NCI-H2107 (cell line): ENCODE measurements at places on chromosomes 12 and 14.

GRCh38 chr12:82758749-82759330 lies 72.1 kb downstream of the TMTC2 start:
- no peak for DNase-seq

GRCh38 chr14:99192028-99192621 lies 79.9 kb downstream of the BCL11B start:
- peak; percentile 43 for DNase-seq

GRCh38 chr12:91037276-91037675 lies 20.5 kb downstream of the KERA start:
- no peak for DNase-seq

- DNase-seq, result no peak
Observed at GRCh38 chr14:104801520-104802393, 856 bp downstream of the ZBTB42 start.

DNA sequence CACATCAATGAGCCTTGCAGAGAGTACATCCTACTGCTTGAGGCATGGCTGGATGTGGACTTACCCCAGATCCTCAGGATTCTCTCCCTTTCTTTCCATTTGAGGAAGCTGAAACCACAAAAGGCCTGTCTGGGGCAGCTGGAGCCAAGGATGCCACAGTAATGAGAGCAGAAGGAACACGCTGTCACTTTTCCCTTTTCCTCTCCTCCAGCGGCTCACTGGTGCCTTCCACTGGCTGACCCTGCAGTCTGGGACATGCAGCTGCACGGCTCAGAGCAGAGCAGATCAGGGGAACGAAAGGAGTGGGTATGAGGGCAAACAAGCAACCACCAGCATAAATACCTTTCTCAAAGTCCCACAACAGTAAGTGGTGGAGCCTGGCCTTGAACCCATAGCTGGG lies 78.2 kb downstream of the GAS2L3 start:
- DNase-seq, result no peak

DNA sequence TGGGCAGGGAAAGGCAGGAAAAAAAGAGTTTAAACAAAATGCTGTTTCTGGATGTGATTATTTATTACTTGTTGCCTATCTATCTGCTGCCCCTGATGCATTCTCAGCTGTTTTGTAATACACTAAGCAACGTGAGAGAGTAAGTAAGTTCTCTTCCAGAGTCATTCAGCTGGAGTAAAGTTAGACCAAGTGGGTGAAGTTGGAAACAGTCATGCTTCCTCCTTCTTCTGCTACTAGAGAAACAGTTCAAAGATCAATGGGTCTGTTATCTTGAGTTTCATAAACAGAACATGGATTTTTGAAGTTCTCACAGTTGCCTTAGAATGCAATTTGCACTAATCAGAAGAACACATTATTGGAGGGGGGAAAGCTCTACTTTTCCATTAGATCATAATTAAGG lies 279.3 kb downstream of the EGLN3 start:
- DNase-seq, result no peak

DNA sequence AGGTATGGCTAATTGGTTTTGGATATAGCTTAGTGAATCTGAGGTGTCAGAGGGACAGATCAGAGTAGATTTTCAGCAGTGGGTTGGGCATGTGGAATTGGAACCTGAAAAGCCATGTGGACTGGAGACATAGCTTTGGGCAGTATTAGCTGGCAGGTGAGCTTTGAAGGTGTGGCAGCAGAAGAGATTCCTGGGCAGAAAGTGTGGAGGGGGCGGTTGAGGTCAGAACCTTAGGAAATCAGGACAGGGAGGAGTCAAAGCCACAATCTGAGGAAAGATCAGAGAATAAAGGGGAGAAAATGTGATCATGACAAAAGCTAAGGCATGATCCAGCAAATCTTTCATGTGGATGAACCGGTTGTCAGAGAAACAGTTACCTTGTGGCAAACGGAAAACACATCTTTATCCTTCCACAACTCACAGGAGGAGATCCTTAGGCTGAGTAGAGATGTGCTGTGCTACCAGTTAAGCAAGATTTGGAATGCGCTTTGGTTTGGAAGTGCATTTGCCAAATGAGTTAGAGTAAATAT lies 56.4 kb downstream of the PTGER2 start:
- no peak for DNase-seq

DNA sequence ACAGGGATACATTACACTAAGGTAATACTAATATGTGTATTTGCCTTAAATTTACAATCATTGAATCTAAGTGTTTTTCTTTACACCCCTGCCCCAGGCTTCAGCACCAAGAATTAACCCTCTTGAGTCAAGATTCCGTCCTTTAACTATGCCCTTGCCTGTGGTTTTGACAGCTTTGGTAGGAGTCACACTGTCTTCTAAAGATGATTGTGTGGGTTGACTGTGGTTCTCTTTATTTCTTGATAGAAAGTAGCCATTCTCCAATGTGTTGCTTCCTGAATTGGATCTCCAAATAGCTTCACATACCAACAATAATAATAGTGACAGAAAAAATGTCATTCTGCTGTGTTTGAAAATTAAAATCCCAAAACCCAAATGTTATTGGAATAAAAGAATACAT lies 3.6 kb downstream of the CLEC7A start:
- no peak for DNase-seq
